Hematopoietic multipotent progenitor cell treated with erythropoietin and hydrocortisone succinate and interleukin-3 and kit ligand, for 8 days (in vitro differentiated cells): ENCODE measurements at places on chromosomes 3 and 15.

DNA sequence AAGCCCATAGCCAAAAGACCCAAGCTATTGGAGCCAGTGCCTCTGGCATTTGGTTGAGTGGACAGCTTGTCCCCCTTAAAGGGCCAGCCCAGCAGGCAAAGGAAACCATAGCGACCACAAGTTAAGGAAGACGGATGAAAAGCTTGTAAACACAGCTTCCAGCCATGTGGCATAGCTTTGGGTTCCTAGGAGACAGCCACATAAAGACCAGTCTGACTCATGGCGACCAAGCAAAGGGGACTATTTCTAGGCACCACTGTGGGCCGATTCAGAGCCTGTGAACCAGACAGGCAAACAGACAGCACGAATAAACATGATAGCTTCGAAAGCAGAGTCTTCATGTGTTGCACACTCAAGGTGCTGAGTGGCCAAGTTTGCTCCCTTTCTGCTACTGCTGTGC, 30.5 kb upstream of the SRGAP3 start:
- no peak for DNase-seq

GRCh38 chr3:100521439-100521845, 29.0 kb downstream of the TMEM45A start:
- no peak for DNase-seq

DNA sequence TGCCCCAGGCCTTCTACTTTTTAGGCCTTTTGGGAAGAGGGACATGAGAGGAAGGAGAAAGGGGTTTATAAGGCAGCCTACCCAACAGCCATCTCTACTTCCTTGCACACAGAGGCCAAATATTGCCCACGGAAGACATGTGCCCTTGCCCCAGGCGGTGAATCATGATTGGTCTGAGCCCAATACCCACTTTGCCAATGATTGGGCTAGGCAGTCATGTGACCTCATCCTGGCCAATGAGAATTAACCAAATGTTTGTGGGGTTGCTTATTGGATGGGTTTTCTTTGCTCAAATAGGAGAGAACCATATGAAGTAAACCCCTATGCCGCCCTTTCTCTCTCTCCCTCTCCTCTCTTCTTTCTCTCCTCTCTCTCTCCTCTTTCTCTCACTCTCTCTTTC, 42.2 kb upstream of the ATP1B3 start:
- no peak for DNase-seq

- DNase-seq = no peak
These were observed 213.3 kb downstream of the GRM7 start for GRCh38 chr3:7074217-7074616.

DNA sequence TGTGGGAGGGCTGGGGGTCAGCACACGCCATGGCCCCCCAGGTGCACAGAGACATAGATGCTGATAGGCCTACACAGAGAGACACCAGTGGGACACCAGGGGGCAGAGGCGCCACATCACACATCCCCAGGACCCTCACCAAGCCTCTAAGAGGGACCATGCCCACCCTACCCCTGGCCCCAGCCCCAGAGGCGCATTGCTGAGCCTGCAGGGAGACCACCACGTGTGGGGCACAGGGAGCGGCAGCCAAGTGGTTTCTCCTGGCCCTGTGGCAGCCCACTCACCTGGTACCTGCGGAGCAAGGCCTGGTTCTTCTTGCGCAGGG, 1.2 kb downstream of the CCDC9B start:
- DNase-seq = no peak

- no peak for DNase-seq
These were observed 16.6 kb upstream of the ARHGEF3 start for GRCh38 chr3:56818156-56818985.

- no peak for DNase-seq
These were observed 49.1 kb downstream of the AMOTL2 start for GRCh38 chr3:134325061-134325705.

GRCh38 chr3:174023421-174023820, 625.9 kb downstream of the NLGN1 start:
- DNase-seq = no peak

GRCh38 chr3:99969136-99969535, 145.2 kb downstream of the FILIP1L start:
- DNase-seq = no peak

DNA sequence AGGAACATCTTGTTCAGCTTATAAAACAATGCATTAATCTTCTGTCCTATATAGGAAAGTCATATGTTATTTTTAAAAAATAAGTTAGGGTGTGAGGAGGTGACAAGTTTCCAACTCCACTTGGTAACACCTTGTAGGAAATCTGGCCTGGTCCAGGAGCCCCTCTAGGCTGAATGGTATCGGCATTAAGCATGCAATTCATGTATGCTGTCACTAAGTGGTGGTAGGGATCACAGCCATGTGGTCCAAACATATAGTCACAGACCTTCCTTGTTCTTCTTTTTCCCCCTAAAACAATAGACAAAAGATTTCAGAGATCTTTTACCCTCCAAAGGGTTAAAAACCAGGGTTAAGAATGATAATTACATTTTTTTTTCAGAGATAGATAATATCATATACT, 4.2 kb upstream of the APBA2 start:
- DNase-seq = peak; percentile 24

DNA sequence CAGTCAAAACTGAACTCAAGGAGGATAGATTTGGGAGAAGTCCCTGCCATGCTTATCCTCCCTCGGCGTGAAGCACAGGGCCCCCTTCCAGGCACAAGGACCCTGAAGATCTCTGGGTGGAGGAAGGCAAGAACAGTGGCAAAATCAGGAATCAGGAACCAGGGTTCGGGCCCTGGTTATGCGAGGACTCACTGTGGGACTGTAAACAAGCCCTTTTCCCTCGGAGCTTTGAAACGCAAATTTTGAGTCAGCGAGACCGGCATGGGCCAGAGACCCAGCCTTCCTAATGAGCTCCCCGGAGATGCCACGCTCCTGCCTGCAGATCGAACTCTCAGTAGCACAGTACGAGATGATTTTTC, 70.1 kb downstream of the SLC12A8 start:
- no peak for DNase-seq

- DNase-seq = peak; percentile 5
These were observed 97.1 kb upstream of the SPATA16 start for GRCh38 chr3:173238091-173238490.
